CD4-positive, alpha-beta T cell treated with Interleukin-15 for 1 hour (primary cell): ENCODE measurements at places on chromosomes 1 and 21.

GRCh38 chr1:15881961-15882360 lies 34.5 kb downstream of the SPEN start:
- no peak for DNase-seq

GRCh38 chr1:60133848-60134247 lies 60.3 kb upstream of the C1orf87 start:
- no peak for DNase-seq

DNA sequence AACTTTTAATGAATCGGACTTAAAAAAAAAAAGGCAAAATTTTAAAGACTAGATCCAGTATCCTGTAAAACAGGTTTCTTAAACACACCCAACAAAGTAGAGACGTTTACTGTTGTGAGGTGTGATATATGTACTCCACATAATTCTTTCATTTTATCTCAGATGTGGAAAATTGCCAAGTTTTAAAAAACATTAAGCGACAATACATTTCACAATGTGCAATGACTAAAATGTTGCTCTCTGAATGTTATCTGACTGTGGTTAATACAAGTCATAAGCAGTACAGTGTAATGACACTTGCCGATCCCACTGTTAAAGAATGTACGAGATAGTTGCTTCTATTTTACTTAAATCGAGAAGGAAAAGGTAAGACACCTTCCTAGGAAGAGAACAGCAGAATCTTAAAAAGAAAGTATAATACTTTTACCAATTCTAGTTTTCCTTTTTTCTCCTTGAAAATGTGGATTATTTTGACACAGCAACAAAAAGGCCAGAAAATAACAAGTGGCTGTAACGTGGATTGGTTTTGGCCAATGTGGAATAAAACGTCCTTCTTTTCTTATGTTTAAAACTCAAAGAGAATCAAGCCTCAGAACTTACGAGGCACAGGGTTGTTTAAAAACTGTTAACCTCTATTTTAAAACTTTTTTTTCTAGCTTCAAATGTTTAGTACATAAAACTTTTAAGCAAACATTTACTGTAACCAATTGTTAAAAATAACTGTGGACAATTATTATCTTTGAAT lies 51.4 kb downstream of the TP53BP2 start:
- DNase-seq, result no peak

DNA sequence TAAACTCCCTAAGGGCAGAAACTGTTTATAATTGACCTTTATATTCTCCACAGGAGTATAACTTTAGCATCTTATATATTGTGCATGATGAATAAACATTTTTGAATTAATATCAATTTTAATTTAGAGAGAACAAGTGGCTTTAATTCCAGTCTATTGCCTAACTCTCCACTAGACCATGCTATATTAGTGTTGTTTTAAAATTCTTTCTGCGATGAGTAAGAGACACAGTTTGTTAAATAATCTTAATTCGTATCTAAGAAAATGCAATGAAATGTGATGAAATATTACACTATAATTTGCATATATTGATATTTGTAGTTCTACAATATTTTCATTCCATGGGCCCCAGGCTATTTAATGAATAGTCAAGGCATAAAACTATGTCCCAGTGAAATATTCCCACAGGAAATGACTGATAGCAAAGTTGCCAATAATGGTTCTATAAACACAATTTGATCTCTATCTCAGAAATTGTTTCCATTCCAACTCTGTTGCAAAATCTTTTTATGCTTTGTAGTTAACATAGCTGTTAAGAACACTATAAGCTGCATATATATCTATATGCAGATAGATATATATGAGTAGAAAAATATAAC lies 2.9 kb upstream of the SYDE2 start:
- DNase-seq, result no peak

GRCh38 chr1:19559641-19560040 lies 74.3 kb upstream of the CAPZB start:
- no peak for DNase-seq
